ENCODE measurements at places on chromosomes 7 and 10. TPM values are rescaled to one million over a fixed set of nuclear protein-coding genes. Genes with fewer than 3 reads are reported as not detected.

Gene EPHA1
- total RNA-seq = not detected

Gene ARMC3
- total RNA-seq = not detected

Gene TRIL
- 0.12 TPM for total RNA-seq

Gene OGDHL
- total RNA-seq = 0.26 TPM

Gene PITX3
- total RNA-seq = 0.13 TPM

Data from aortic smooth muscle cell (primary cell).